OCI-M1 (cell line): ENCODE measurements at places on chromosomes 5 and 9.

DNA sequence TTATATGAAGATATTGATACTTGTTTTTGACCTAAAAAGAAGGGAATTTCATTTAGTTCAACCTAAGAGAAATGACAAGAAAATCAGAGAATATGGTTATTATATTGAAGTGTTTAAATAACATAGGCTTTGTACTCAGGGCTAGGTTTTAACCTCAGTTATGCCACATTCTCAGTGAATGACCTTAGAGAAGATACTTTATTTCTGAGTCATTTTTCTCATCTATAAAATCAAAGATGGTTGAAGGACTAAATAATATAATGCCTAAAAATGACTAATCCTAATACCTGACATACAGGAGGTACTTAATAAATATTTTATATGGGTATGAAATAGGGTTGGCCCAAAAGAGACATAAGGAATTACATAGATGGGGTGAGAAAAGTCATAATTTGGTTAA is 32.3 kb downstream of the DIMT1 start:
- no peak for DNase-seq

DNA sequence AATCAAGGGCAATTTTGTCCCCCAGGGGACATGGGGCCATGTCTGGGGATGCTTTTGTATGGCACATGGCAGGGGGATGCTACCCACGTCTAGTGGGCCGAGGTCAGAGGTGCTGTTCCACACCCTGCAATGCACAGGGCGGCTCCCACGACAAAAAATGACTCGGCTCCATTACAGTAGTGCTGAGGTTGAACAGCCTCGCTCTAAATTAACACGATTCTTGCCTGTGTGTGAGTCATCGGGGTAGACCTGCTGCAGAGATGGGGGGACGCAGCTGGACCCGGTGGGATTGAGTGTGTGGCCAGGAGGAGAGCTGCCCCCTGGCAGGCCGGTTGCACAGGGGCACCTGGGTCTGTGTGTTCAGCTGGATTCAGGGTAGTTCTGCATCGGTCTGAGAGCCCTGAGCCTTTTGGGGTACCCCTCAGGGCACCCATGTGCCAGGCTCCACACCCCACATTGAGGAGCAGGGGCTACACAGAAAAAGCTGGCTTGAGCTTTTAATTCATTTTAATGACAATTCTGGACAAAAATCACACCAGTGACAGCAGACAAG is 20.0 kb upstream of the COL5A1 start:
- no peak for DNase-seq

GRCh38 chr5:171984748-171985419 is 21.6 kb downstream of the FBXW11 start:
- DNase-seq = no peak

DNA sequence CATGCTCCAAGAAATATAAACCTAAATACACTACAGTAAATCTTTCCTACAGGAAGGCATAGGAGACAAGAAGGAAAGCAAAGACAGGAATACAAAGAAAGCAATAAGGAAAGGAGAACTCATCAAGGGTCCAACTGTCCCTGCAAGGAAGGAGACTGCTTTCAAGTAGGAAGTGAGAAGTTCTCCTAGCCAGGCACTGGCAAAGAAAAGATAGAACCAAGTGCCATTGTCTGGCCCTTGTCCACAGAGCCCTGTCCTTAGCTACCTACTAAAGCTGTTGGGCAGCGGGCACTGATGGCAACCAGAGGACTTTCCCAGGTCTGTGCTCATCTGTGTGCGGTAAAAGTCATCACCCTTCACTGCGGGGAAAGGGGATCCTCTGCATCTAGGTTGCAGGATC is 108.2 kb downstream of the KLHL3 start:
- DNase-seq = no peak

GRCh38 chr5:149838881-149839739 is 105.5 kb downstream of the PDE6A start:
- DNase-seq = no peak
